ENCODE measurements at places on chromosomes 1 and 21.

DNA sequence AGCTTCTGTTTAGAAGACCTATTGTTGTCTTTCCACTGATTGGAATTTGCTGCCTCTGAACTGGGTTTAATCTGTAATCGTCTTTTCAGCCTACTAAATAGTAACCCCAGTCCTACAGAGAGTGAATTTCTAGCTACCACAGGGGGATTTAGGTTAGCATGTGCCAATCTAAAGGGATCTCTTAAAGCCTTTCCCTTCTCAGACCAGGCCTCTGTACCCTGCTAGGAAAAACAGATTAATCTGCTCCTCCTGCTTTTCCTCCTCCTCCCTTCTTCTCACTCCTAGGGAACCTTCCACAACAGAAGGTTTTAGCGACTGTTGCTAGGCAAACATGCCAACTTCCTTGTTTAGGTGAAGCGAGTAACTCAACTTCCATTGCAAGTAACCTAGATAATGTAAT is 1.3 kb upstream of the RC3H1 start:
- no peak for DNase-seq

- DNase-seq, result no peak
These were observed 307.9 kb downstream of the HLX start for GRCh38 chr1:221187174-221187573.

DNA sequence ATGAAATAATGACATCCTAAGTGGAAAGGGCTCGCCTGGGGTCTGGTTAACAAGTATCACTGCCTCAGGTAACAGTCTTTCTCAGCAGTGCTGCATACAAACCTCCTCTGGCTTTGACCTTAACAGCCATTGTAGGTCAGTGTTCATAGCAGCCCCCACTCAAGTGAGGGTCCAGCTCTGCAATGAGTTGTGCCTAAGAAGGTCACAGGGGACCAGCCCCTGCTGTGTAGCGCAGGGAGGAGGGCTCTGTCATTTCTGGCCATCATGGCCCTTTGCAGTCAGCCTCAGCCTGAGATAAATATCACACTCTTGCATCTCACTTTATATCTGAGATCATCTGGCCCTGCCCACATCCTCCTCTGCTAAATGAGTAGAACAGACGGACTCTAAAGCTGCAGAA is 18.1 kb upstream of the MYSM1 start:
- DNase-seq, result no peak

- no peak for DNase-seq
These were observed 49.1 kb upstream of the CR2 start for GRCh38 chr1:207404849-207405525.

DNA sequence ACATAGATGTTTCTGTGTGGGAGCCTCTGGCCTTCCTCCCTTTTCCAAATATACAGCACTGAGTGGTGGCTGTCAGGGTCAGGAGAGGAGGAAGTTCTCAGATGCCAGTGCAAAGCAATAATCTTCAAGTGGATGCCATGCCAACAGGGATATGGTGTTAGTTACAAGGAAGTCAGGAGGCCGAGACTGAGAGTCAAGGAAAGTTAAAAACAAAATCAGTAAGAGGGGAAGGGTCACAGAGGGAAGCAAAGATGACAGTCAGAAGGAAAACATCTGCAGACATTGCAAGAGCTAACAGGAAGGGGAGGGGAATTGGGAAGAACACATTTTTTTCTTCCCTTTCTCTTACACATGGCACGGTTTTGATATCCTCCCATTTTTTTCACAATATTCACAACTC is 691.4 kb downstream of the ADGRL2 start:
- no peak for DNase-seq

DNA sequence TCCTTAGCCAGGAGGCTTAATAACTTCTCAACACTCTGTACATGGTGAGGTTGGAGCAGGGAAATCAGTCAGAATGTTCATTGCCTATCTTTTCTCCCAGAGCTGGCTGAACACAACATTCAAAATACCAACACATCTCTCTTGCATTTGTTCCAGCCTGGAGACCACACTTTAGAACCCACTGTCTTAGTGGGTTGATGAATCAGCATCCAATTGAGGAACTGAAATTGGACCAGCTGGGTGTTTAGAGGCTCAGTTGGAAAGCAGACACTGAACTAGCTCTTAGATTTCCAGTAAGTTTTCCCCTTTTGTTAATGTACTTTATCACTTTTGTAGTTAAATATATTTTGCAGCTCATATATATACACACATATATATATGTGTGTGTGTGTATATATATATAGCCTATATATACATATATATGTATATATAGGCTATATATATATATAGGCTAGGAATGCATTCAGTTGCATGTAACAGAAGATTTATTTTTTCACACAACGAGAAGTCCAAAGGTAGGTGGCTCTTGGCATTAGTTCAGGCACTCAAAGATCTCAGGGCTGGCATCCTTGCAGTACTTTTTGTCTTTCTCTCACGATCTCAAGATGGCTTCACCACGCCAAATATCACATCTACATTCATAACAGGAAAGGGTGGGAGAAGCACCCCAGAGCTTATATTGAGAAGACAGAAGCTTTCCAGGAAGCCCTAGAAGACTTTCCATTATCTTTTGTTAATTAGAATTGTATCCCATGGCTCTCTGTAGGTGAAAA is 35.0 kb upstream of the HUNK start:
- DNase-seq, result no peak

DNA sequence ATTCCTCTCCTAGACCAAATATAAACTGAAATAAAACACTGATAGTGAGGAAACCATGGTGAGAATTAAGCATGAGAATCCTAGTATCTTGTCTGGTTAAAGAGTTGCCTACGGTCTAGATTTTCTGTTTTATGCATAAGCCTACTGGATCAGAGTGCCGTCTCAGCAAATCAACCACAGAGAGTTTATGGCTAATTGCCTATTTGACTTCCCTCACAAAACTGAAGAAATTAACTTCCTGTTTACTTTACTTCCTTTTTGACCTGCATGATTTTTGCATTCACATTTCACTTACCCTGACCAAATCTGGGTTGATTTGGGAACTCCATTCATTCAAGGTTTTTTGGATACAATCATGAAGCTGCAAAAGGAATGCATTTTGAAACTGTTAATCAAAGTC is 5.0 kb downstream of the GCLM start:
- no peak for DNase-seq

GRCh38 chr1:11434501-11434900 is 44.5 kb upstream of the DISP3 start:
- DNase-seq, result no peak

GRCh38 chr21:45466330-45467220 is 61.6 kb downstream of the COL18A1 start:
- DNase-seq, result no peak

GRCh38 chr1:212142883-212143530 is 107.5 kb downstream of the DTL start:
- DNase-seq, result no peak

DNA sequence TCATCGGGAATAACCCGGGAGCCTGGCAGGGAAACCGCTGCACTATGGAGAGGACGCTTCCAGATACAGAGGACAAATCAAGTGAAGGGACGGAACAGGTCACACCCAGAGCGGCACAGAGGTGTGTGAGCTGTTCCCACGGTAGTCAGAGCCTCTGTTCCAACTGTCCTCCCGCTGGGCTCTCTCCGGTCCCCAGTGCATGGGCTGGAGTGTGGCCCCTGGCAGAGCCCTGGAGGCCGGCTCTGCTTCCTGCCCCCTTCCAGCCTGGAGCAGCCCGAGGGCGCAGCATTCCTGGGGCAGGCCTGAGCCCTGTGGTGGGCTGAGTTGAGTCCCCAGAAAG is 11.9 kb upstream of the ZBTB21 start:
- DNase-seq, result no peak

- DNase-seq, result peak; percentile 27
These were observed 19.8 kb upstream of the HSPG2 start for GRCh38 chr1:21956720-21957552.

DNA sequence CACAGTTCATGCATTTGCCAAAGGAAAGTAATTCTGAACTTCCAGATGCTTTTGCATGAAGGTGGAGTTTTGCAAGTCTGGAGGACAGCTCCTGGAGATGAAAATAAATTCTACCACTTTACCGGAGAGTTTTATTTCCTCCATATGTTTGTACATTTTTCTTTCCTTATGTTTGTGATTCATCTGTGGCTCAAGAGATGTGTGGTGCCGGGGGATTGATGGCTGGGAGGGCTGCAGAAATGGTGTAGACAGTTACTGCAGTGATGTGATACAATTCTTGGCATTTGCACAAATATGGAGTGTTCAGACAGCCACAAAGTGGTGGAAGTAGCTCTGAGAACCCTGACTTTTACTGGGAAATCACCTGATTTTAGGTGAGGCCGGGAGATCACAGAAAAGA is 58.5 kb upstream of the ASB17 start:
- DNase-seq, result no peak

- no peak for DNase-seq
These were observed 201.2 kb upstream of the ADAMTS5 start for GRCh38 chr21:27168084-27168483.

DNA sequence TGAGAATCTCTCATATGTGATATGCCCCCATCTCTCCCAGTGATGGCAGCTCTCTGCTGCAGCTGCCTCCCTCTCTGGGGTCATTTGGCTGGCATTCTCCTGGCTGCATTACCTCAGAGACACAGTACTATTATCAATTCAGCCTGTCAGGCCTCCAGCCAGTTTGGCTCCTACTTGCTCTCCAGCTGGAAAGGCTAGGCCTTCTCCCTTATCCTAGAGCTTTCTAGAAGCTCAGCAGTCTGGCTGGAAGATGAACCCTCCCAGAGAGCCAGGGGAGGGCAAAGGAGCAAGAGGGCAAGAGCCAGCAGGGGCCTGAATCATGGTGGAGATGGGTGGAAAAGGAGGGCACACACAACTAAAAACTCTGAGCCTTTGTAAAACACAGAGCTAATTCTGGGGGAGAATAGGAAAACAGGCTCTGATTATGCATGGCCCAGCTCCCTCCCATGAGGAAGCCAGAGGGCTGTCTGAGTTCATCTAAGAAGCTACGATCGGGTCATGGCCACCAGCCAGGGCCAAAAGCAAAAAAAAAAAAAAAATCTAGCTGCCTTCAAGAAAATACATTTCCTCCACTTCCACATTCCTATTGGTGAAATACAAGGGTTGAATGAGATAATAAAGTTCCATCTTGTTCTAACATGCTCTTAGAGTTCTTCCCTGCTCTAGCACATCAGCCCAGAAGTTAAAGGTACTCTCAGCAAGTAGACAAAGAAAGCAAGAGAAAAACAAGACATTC is 8.8 kb downstream of the LAMB3 start:
- no peak for DNase-seq

- DNase-seq, result no peak
These were observed 36.8 kb downstream of the DHRS3 start for GRCh38 chr1:12581179-12581578.

- DNase-seq, result no peak
These were observed 22.7 kb downstream of the GLUL start for GRCh38 chr1:182368903-182369302.

- no peak for DNase-seq
These were observed 258.0 kb downstream of the PTBP2 start for GRCh38 chr1:96979304-96980268.

GRCh38 chr1:202501281-202501680 is 152.8 kb downstream of the PPP1R12B start:
- DNase-seq, result no peak

DNA sequence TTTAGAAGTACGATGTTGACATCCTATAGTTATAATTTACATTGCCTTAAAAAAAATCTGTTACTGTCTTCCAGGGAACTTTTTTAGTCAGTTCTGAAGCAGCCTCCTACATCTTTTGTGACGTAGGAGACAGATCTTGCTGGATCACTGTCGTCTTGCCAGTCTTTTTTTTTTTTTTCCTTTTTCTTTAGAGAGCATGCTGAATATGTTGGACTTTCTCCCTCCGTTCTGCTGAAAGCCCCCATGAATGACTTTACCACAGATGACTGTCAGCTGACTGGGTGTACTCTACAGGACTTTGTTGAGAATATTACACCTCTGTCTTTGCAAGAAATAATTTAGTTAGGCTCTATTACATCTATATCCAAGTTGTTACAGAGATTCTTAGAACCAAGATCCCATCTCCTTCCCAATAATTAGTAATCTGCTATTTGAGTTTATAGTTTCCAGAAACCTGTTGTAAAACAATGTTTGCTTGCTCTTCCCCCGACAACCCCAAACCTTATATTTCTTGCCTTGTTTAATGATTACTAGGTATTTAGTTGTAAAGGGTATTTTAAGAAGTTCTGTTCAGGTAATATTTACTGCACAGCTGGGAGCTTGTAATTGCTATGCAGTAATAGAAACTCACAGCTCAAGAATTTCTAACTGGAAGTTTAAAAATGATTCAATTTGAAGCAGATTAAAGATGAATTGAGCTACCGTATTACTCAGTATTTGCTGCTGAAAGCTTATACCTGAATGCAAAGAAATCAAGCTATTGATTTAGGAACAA is 61.8 kb downstream of the RASAL2 start:
- no peak for DNase-seq

GRCh38 chr1:117079737-117080136 is 19.6 kb downstream of the TTF2 start:
- DNase-seq, result no peak

DNA sequence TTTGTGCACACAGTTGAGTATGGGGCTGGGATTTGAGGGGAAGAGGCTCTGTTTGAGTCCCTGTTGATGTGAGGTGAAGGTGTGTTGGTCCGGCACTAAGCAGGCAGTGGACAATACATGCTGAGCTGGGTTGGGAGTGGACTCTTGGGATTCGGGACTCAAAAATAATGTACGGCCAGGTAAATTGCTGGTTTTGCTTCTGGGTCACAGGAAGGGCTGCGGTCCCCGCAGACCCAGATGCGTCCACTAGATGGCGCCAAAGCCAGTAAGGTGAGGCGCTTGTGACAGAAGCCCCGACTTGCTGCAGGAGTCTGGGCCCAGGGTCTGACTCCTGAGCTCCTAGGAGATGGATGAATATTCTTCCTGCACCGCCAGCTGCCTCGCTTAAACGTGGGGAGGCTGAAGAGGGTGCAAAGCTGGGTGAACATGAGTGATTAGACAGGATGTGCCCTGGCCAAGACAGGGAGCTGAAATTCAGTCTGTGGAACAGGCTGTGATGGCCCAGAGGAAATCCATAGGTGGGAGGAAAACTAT is 61.4 kb downstream of the ACBD3 start:
- peak; percentile 87 for DNase-seq

GRCh38 chr1:61482170-61482734 is 242.7 kb downstream of the TM2D1 start:
- no peak for DNase-seq

DNA sequence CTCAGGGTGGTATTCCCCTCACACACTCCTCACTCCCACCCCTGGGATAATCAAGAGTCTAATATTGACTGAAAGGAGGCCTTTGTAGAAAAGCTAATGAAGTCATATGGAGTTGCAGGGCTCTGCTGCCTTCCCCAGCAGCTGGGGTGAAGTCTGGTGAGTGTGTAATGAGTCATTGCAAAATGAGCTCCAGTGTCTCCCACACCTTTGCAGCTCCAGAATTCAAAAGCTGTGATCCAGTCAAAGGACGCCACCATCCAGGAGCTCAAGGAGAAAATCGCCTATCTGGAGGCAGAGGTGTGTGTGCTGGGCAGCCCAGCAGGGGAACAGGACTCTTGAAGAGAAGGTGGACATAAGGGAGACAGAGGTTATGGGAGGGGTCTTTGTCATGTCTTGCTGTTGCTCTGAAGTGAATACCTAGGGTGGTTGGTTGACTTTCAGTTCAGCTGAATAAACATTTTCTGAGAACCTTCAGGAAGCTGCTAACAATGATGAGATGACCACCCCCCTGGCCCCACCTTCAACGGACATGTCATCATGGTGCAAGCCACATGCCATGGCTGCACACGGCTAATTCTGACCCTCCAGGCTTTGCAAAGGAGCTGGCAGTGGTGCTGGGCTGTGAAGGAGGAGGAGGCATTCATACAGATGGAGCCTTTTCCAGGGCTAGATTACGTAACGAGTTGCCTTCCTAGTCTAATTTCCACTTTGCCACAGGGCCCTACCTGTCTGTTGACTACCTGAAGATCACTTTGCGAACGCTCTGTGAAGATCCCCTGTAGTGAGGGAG is 32.2 kb upstream of the SNX27 start:
- DNase-seq, result no peak
